ENCODE measurements at places on chromosomes 4 and X. TPM values are rescaled to one million over a fixed set of nuclear protein-coding genes. Genes with fewer than 3 reads are reported as not detected.

RAB39B gene
- 8.8 TPM for total RNA-seq

CT47A1 gene
- not detected for total RNA-seq

EMCN gene
- total RNA-seq: not detected

CTAG2 gene
- total RNA-seq: not detected

APEX2 gene
- total RNA-seq: 19.6 TPM

NOX1 gene
- total RNA-seq: not detected

TLR6 gene
- total RNA-seq: 60.6 TPM

NHSL2 gene
- 1.7 TPM for total RNA-seq

CXCL11 gene
- not detected for total RNA-seq

PHEX gene
- total RNA-seq: 0.56 TPM

GRCh38 chr4:143443728-143444127, 69.8 kb upstream of the SMARCA5 start:
- no peak for DNase-seq
- no peaks in the 10 kb centered on the region for H3K27me3 ChIP-seq
- H3K4me1 ChIP-seq: no peaks in the 10 kb centered on the region
- H3K36me3 ChIP-seq: peaks cover 11% of the 10 kb centered on the region
- no peak overlapping the region for H3K27ac ChIP-seq

- DNase-seq: peak; percentile 51
- no peaks in the 10 kb centered on the region for H3K36me3 ChIP-seq
- H3K27ac ChIP-seq: peak overlapping the region; percentile 7
- no peaks in the 10 kb centered on the region for H3K27me3 ChIP-seq
Observed at GRCh38 chr4:42167709-42168108, 15.3 kb upstream of the BEND4 start.

- peaks cover 4% of the 10 kb centered on the region for H3K4me1 ChIP-seq
- no peak overlapping the region for H3K4me3 ChIP-seq
- DNase-seq: no peak
- H3K27me3 ChIP-seq: no peaks in the 10 kb centered on the region
Observed at GRCh38 chr4:88822034-88822789, 124.6 kb upstream of the NAP1L5 start.

- H3K27me3 ChIP-seq: no peaks in the 10 kb centered on the region
- H3K4me1 ChIP-seq: no peaks in the 10 kb centered on the region
- H3K36me3 ChIP-seq: peaks cover 69% of the 10 kb centered on the region
Observed at GRCh38 chr4:16169490-16169889, 56.8 kb downstream of the TAPT1 start.

- no peak overlapping the region for H3K4me3 ChIP-seq
- H3K4me1 ChIP-seq: peaks cover 6% of the 10 kb centered on the region
Observed at GRCh38 chrX:9249051-9249846, 215.3 kb upstream of the FAM9B start.

- no peaks in the 10 kb centered on the region for H3K36me3 ChIP-seq
Observed at GRCh38 chrX:54213603-54214002, 30.5 kb upstream of the FAM120C start.

- H3K4me1 ChIP-seq: no peaks in the 10 kb centered on the region
- no peak overlapping the region for H3K27ac ChIP-seq
- H3K36me3 ChIP-seq: no peaks in the 10 kb centered on the region
- no peak overlapping the region for H3K4me3 ChIP-seq
- DNase-seq: no peak
Observed at GRCh38 chrX:12307961-12308360, 169.7 kb downstream of the FRMPD4 start.

GRCh38 chr4:139567159-139567870, 11.3 kb upstream of the SETD7 start:
- no peak overlapping the region for H3K4me3 ChIP-seq
- H3K36me3 ChIP-seq: no peaks in the 10 kb centered on the region
- DNase-seq: peak; percentile 55
- H3K27me3 ChIP-seq: no peaks in the 10 kb centered on the region

DNA sequence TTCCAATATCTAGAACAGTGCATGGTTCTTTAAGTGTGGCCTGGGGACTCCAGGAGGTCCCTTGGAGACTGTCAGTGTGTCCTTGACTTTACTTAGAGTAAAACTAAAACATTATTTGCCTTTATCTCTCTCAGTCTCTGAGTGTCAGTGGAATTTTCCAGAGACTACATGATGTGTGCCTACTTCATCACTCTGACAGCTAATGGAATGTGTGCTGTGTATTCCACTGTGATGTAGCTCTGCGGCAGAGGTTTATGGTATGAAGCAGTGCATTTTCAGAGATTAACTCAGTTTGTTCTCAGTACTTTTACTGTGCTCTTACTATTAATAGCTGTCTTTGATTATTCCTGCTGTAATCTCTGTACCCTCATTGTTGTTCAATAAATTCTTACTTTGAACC, 85.6 kb downstream of the MANBA start:
- H3K27me3 ChIP-seq: no peaks in the 10 kb centered on the region
- no peak for DNase-seq
- H3K4me3 ChIP-seq: no peak overlapping the region
- no peak overlapping the region for H3K27ac ChIP-seq
- H3K4me1 ChIP-seq: no peaks in the 10 kb centered on the region
- peaks cover 8% of the 10 kb centered on the region for H3K36me3 ChIP-seq

DNA sequence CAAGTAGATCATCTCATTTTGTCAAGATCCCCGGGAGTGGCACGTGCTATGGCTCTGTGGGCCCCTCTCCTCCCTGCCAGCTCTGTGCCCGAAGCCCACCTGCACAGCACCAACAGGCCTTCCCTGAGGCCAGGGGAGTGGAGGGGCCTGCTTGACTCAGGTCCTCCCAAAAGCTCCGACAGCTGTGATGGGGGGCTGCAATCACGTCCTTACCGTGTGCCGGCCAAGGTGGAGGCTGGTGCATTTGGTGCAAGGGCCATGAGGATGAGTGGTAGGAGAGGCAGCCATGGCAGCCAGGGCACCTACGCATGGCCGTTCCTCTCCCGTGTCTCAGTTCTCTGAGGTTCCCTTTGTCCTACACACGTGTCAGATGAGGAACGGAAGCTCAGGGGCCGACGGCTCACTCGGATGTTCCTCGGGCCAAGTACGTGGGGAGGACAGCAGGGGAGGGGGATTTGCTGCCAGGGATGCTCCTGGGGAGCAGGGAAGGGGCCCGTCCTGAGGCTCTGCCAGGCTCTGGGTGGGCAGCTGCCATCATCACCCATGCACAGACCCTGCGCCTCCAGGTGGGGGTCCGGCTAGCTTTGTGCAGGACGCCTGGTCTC, 95.8 kb downstream of the HMX1 start:
- H3K27ac ChIP-seq: no peak overlapping the region
- H3K4me3 ChIP-seq: no peak overlapping the region
- no peaks in the 10 kb centered on the region for H3K27me3 ChIP-seq
- no peak for DNase-seq
- H3K36me3 ChIP-seq: no peaks in the 10 kb centered on the region

- DNase-seq: no peak
- H3K27ac ChIP-seq: no peak overlapping the region
- H3K36me3 ChIP-seq: peaks cover 33% of the 10 kb centered on the region
- H3K4me1 ChIP-seq: no peaks in the 10 kb centered on the region
- no peak overlapping the region for H3K4me3 ChIP-seq
Observed at GRCh38 chr4:185322803-185323202, 72.9 kb downstream of the LRP2BP start.

GRCh38 chr4:38001927-38002326, 41.7 kb downstream of the PTTG2 start:
- H3K27ac ChIP-seq: no peak overlapping the region
- no peak for DNase-seq
- peaks cover 15% of the 10 kb centered on the region for H3K4me1 ChIP-seq
- H3K4me3 ChIP-seq: no peak overlapping the region

DNA sequence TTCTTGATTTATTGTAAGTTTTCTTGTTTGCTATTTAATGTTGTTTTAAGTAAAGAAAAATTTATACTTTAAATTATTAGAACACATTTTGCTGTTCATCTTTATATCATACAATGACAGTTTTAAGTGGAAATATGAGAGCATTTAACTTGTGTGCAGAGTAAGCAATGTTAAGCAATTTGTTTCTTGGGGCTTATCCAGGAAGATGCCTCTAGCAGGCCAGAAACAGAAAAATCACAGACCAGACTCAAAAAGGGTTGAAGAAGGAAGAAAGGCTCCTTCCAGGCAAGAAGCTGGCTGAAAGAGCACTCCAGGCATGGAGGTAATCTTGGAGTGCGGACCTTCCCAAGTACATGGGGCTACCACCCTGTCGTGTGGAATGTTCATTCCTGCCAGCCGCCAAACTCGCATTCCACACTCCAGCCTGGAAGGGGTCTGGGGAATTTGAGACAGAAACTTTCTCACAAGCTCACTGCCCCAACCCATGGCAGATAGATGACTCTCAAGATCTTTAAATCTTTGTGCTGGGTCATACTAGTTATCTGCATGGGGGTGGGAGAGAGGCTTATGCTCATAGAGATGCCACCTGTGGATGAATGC, 1521.3 kb upstream of the AGA start:
- H3K36me3 ChIP-seq: no peaks in the 10 kb centered on the region
- no peaks in the 10 kb centered on the region for H3K27me3 ChIP-seq
- no peak overlapping the region for H3K27ac ChIP-seq
- H3K4me3 ChIP-seq: no peak overlapping the region
- DNase-seq: no peak
- no peaks in the 10 kb centered on the region for H3K4me1 ChIP-seq

DNA sequence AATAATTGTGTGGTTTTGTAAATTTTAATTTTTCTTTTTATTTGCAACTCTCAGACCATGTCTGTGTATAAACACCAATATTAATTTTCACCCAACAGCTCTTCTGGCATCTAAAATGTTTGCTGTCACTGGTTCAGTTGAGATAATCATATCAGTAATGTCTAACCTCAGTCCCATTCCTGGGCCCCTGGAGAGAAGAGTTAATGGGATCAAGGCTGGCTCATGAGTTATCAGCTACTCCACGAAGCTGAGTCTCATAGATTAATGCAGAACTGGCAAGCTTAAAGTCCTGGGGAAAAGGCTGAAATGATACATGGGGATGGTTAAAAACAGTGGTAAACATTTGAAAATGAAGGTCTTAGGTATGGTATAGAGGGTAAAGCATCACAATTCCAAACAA, 28.4 kb upstream of the TSPAN5 start:
- no peaks in the 10 kb centered on the region for H3K36me3 ChIP-seq
- no peak overlapping the region for H3K4me3 ChIP-seq
- H3K27me3 ChIP-seq: no peaks in the 10 kb centered on the region
- H3K4me1 ChIP-seq: no peaks in the 10 kb centered on the region
- no peak overlapping the region for H3K27ac ChIP-seq

DNA sequence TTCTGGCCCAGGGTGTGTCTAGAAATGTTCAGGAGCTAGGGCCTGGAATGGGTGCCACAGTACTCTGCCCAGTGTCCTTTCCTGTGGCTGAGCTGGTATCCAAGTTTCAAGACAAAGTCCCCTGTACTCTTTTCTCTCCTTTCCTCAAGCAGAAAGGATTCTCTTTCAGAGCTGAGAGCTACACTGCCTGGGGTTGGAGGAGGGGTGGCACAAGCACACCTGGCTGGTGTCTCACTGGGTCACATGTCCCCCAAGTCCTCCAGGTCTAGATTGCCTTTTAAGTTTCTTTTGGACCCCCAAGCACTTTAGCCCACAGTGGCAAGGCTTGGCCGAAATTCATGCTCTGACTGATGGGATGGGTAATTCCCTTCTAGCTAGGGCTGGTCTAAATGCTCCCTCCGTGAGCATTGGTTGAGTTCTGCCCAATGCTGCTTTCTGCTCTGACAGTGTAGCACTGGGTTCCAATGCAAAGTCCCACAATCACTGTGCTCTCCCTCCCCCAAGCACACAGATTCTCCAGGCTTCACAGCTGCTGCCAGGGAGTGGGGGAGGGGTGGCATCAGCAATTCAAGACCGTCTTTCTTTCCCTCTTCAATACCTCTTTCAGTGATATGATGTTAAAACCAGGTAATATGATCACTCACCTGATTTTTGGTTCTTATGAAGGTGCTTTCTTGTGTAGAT, 47.8 kb downstream of the BEX3 start:
- DNase-seq: no peak
- H3K27ac ChIP-seq: no peak overlapping the region
- no peak overlapping the region for H3K4me3 ChIP-seq
- H3K36me3 ChIP-seq: no peaks in the 10 kb centered on the region
- no peaks in the 10 kb centered on the region for H3K27me3 ChIP-seq
- no peaks in the 10 kb centered on the region for H3K4me1 ChIP-seq

DNA sequence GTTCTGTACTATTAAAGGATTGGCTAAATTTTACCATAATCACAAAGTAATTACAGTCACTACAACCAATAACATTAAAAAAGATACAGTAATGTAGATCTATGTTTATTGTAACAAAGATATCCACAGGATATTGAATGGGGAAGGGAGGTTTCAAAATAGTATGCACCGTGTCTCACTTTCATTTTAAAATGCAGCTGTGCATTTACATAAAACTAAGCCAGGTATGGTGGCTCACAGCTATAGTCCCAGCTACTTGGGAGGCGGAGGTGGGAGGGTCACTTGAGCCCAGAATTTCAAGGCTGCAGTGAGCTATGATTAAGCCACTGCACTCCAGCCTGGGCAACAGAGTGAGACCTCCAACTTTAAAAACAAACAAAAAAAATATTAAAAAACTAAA, 8.5 kb downstream of the SRP72 start:
- H3K4me3 ChIP-seq: no peak overlapping the region
- H3K27ac ChIP-seq: no peak overlapping the region
- peaks cover 84% of the 10 kb centered on the region for H3K36me3 ChIP-seq
- peaks cover 2% of the 10 kb centered on the region for H3K4me1 ChIP-seq
- no peaks in the 10 kb centered on the region for H3K27me3 ChIP-seq

DNA sequence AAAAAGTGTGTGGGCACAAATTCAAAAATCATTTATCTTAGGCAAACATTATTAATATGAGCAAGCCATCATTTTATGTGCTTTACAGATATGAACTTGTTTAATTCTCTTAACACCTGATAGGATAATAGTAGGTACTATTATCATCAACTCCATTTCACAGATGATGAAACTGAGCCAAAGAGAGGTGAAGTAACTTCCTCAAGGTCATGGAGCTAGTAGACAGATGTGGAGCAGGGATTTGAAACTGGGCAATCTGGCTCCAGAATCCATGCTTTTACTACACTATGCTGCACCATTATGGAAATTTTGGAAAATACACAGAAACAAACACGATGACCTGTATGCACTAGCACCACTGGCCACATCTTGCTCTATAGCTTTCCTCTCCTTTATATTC, 1.0 kb upstream of the PIN4 start:
- H3K36me3 ChIP-seq: no peaks in the 10 kb centered on the region

GRCh38 chr4:5048721-5049120, 2.6 kb upstream of the STK32B start:
- peaks cover 44% of the 10 kb centered on the region for H3K27me3 ChIP-seq
- no peak overlapping the region for H3K4me3 ChIP-seq
- H3K36me3 ChIP-seq: no peaks in the 10 kb centered on the region
- no peak for DNase-seq
- H3K27ac ChIP-seq: no peak overlapping the region

- H3K27me3 ChIP-seq: peaks cover 5% of the 10 kb centered on the region
- H3K4me1 ChIP-seq: peaks cover 11% of the 10 kb centered on the region
- no peak overlapping the region for H3K4me3 ChIP-seq
- DNase-seq: no peak
- H3K27ac ChIP-seq: no peak overlapping the region
- H3K36me3 ChIP-seq: no peaks in the 10 kb centered on the region
Observed at GRCh38 chr4:1057403-1057745, 45.9 kb downstream of the FGFRL1 start.

- no peaks in the 10 kb centered on the region for H3K36me3 ChIP-seq
- H3K27me3 ChIP-seq: no peaks in the 10 kb centered on the region
Observed at GRCh38 chrX:20974326-20974725, 399.9 kb upstream of the CNKSR2 start.

All from B cell (primary cell).